ENCODE measurements at places on chromosomes 12 and 14.

DNA sequence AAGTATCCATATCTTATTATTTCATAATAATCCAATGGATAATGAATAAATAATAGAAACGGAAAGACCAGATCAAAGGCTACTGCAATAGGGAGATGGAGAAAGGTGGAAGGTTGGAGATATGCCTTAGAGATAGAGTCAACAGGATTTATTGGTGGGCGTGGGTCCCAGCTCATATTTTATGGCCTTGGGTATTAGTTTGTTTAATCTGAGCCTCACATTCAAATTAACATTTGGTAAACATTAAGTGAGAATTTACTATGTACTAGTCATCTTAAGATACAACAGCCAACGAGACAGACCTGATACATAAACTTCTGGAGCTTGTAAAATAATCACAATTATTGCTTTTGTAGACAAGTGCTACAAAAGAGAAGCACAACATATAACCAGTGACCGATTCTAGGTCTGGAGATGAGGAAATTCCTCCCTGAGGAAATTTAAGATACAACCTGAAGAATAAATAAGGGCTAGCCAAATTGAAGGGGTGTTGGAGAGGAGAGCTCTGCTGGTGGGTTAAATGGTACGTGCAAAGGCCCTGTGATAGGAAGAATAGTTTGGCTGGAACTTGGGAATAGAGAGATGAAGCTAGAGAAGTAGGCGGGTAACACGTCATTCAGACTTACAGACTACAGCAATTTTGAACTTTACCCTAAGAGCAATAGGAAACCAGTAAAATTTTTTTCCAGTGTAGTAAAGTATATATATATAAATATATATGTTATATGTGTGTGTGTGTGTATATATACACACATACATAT lies 16.1 kb downstream of the LTBR start:
- DNase-seq, result no peak

DNA sequence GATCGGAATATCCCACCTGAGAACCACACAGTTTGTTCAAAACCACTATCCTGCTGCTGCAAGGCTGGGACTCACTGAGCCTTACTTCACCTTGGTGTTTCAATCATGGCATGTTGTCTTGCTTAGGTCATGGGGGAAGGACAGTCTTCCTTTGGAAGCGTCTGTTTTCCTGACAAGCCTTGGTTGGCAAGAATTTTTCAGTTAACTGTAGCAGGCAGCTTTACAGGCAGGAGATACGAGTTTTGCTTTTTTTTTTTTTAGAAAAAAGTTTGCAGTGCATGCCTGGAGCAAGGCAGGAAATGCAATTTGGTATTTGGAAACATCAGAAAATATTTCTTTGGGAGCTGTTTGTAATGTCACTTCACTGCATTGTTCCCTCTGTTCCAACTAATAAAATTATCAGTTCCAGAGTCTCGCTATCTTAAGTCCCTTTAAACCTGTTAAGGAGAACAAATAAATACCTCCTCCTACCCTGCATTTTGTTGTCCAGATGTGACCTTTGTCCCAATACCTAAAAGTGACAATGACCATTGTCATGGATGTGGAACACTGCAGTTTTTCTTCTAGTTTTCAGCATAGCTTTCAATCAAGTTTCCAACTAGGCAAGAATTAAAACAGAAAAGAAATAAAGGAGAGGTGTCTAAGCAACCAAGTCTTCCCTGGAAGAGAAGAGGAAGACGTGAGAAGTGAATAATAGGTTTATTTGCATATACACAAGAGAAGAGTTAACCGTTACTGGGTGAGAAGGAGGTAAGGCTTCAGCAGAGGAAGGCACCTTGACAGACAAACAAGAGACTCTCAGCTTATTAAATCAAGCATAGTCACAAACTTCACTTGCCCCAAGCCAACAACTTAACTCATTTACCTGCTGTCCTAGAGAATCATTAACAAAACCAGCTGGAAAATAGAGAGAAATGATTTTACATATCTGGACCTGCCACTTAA lies 71.4 kb upstream of the ACTN1 start:
- no peak for DNase-seq

DNA sequence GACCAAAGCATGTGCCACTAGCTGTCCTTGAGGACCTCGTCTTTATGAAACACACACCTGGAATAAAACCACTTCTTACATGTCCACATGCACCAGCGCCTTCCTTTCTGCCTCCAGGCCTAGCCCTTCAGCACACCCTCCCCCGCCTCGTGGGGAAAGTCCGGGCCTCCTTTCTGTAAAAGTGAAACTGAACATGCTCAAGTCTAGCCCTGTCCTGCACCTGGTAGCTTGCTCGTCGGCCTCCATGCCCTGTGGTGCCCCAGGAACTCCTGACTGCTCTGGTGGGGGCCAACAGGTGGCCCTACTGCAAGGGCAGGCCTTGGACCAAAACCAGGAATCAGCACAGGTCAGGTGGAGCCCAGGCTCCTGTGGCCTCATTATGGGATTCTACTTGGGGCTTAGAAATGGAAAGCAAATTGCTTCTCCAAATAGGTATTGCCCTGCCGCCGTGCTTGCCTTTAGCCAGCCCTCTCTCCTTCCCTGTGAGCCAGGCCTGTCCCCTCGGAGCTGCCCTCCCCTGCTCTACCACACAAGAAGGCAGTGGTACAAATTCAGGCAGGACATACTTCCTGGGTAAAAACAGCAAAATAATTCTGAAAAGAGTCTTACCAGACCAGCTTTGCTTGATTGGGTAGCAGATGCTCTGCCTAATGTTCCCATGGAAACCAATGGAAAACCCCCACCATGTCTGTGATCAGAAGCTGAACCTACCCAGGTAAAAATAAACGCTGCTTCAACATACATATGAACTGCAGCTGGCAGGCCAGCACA lies 43.5 kb downstream of the ERH start:
- no peak for DNase-seq

DNA sequence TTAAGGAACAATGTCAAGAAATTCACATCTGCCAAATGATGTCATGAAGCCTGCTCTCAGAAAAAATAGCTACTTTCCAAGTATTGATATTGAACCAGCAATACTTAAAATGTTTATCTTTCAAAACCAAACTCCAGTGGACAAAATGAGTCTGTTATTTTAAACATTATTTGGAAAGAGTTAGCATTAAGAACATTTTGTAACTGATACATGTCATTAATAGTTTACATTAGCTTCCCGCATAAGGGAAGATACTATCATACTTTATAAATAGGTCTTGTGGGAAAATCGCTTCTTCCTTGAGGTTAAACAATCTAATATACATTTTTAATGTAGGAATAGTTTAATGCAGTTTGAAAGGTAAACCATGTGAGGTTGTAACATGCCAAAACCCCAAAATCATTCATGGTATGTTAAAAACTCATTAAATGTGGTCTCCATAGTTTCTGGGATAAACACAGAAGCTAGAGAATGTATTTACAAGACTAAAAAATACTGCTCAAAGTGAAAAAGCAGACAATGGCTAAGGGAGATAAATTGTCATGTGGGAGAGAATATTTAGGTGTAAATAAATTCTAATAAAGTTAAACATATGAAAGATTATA lies 73.4 kb upstream of the ATP2B1 start:
- DNase-seq, result no peak

DNA sequence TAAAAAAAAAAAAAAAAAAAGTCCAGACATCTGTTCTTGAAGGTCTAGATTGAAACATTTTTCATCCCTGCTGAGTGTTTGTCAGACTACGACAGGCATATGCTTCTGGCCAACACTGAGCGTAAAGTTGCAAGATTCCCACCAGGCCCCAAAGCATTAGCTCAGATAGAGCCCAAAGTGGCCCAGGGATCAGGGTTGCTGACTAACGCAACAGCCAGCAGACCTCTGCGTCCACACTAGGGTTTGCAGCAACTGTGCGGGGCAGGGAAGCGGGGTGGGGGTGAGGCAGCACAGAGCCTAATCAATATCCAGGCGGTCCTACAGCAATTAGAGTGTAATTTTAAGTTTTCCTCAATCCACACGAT lies 55.7 kb downstream of the SSH1 start:
- DNase-seq, result no peak

DNA sequence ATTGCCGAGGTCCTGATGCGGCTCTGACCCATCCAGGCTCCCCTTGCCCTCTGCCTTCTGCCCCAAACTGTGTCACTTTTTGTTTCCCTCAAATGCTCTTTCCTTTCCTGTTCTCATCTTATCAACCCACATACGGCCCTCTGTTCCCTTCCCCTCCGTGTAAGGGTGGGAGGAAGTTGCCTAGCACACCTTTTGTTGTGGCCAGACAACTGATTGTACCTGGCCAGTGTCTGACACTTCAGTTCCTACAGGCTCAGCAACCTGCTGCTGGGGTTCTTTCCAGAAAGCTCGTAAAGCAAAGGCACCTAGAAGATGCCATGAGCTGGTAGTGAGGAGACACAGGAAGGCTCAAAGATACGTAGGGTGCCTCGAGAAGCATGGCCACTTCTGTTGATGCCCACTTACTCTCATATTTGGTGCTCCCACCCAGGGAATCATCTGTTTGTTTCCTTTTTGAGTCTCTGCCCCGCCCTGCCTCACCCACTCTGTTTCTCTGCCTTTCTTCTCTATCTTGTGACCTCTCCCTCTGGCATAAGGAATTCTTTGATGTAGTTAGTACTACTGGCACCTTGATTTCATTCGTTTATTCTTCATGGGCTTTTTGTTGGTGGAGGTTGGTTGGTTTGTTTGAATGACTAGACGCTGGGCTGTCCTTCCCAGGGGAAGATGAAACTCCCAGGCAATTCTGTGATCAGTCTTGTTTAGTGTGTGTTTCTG lies 152.4 kb upstream of the FKBP4 start:
- no peak for DNase-seq

- no peak for DNase-seq
These were observed 5.1 kb downstream of the MCRS1 start for GRCh38 chr12:49562831-49563230.

DNA sequence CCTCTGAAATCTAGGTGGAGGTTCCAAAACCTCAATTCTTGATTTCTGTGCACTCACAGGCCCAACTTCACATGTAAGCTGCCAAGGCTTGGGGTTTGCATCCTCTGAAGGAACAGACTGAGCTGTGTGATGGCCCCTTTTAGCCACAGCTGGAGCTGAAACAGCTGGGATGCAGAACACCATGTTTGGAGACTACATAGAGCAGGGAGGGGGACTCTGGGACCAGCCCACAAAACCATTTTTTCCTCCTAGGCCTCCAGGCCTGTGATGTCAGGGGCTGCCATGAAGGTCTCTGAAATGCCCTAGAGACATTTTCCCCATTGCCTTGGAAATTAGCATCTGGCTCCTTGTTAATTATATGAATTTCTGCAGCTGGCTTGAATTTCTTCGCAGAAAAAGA lies 1025.9 kb upstream of the NOVA1 start:
- no peak for DNase-seq

DNA sequence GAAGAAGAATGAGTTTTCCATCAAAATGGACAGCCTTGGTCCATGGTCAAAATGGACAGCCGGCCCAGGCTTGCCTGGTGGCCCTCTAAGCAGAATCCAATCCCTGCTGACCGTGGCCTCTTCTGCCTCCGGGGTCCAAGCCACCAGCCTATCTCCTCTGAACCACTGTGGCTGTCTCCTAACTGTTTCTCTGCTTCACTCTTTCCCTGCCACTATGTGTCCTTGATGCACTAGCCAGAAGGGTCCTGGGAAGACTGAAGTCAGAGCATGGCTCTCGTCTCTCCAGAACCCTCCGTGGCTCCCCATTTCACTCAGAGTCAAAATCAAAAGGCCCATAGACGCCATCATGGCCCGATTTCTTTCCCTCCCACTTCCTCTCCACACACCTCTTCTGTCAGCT lies 8.5 kb upstream of the FZD10 start:
- DNase-seq, result no peak

DNA sequence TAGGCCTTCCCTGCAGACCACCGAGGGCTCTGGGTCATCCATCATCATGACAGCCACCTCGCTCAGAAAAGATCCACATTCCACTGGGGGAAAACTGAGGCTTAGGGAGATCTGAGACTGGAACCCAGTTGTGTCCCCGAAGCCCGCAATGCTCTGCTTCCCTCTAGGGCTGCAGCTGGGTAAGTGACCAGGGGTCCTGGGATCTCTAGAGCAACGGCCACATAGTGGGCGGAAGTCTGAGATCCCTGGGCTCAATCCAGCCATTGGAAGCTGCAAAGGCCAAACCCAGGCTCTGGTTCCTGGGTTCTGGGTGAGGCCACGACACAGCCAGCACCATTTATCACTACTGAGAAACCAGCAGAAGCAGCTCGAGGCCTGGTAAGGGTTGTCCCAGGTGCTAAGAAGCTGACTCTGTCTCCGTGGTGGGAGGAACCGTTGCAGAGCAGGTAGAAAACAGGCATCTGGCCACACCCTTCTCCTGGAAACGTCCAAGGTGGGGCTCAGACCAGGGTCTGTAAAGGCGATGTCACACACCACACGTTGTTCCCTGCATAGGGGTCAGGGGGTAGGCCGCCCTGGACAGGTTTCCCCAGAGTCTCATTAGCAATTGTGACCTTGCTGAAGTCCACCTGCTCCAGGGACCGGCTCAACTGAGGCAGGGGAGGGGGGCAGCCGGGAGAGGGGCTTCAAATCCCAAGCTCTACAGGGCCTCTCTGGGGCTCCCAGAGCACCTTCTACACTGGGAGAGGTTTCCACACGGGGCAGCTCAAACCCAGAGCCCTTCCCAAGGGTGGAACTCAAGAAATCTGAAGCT lies 38.6 kb downstream of the BCL11B start:
- no peak for DNase-seq

DNA sequence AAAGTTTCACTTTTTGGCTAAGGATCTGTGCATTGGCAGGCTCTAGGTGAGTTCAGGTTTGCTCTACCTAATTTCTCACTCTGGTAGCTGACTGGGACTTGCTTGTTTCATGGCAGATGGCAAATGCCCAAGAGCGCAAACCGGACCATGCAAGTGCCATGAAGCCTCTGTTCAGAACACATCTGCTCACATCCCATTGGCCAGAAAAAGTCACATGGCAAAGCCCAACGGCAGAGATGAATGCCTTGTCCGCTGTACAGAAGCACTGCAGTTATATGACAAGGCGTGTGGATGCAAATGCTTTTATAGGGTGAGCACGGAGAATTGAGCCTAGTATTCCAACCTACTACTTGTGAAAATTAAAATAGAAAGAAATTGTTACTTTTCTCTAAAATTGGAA lies 202.2 kb upstream of the HMGA2 start:
- no peak for DNase-seq

DNA sequence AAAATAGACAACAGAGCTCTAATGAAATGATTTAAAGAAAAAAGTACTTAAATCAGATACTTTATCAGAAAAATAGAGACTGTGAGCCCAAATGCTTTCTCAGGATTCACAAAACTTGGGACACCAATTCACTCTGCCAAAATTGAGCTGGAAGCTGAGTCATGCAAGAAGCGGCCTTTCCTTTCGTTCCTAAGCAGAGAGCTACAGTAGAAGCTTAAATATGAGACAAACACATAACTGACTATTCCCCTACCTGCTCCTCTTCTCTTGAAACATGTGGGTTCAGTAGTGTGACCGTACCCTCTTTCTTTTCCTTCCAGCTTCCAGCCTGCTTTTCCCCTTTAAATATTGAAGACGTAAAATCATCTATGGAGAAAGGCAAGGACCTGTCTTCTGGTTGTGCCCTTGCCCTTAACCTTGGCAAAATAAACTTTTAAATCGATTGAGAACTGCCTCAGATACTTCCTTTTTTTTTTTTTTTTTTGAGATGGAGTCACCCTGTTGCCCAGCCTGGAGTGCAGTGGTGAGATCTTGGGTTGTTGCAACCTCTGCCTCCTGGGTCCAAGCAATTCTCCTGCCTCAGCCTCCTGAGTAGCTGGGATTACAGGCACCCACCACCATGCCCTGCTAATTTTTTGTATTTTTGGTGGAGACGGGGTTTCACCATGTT lies 4.4 kb upstream of the SDS start:
- DNase-seq, result no peak
